ENCODE measurements at places on chromosomes 7 and 10.
A peak's percentile ranks its signal among the peaks of the same experiment; 100 is the strongest.

DNA sequence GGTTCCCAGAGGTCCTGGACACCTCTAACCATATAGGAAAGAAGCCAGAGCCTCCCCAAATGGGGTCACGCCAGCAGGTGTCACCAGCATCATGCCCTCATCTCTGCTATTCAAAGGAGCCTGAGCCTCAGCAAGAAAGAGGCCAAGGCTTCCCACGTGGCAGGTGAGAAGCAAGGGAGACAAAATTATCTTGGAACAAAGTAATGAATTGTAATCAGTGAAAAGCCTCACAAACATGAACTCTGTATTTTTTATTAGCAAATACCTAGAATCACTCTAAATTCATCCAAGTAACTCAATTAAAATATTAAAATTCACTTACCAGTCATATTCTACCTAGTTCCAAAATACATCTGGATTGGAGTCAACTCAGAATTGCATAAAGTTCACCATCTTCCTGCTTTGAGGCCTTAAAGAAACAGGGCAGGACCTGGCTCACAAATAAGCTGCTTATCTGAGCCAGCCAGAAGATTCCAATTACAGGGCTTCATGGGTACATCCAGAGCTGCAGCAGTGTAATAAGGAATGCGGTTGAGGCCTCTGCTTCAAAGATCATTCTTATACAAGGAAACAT lies 68.7 kb downstream of the SGMS1 start:
- DNase-seq = no peak

- DNase-seq = no peak
Measured at GRCh38 chr10:103465411-103466179, 6.9 kb upstream of the CALHM1 start.

- no peak for DNase-seq
Measured at GRCh38 chr10:96648297-96648696, 61.5 kb upstream of the TM9SF3 start.

DNA sequence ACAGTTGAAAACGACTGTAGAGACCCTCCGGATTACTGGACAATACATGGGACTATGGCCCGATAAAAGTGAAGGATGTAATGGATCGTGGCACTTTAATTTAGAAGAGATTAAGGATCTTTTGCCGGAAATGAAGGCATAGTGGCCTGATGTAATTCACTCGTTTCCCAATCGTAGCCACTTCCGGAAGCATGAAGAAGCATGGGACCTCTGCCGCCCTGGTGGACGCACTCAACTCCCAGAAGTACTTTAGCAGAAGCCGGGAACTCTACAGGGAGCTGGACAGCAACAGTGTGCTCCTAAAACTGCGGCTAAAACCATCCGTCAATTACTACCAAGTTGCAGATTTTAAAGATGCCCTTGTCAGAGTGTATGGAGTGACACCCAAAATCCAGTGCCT lies 59.6 kb upstream of the NUPR2 start:
- no peak for DNase-seq

GRCh38 chr7:112420236-112420861 lies 29.9 kb upstream of the IFRD1 start:
- peak; percentile 33 for DNase-seq

DNA sequence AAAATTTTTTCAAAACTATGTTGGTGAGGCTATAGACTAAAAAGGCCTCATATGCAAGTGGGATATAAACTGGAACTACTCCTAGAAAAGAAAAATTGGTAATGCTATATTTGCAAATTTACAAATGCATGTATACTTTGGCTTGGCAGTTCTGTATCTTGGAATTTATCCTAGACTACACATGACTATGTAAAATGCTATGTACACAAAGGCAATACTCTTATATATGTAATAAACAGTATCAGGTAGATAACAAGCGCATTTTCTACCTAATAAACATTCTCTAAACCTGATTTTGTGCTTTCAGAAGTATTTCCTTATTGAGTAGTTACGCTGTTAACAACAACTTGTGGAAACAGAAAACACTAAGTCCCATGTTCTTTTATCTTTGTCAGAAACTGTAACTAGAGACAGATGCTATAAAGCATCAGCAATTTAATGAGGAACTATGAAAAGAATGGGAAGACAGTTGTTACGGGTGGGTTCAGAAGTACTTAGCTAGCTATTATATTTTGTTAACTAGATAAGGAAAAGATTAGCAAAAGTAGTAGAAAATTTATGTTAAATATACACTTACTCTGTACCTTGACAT lies 107.8 kb downstream of the ARHGAP12 start:
- no peak for DNase-seq

GRCh38 chr10:61970182-61971002 lies 68.9 kb downstream of the ARID5B start:
- no peak for DNase-seq

DNA sequence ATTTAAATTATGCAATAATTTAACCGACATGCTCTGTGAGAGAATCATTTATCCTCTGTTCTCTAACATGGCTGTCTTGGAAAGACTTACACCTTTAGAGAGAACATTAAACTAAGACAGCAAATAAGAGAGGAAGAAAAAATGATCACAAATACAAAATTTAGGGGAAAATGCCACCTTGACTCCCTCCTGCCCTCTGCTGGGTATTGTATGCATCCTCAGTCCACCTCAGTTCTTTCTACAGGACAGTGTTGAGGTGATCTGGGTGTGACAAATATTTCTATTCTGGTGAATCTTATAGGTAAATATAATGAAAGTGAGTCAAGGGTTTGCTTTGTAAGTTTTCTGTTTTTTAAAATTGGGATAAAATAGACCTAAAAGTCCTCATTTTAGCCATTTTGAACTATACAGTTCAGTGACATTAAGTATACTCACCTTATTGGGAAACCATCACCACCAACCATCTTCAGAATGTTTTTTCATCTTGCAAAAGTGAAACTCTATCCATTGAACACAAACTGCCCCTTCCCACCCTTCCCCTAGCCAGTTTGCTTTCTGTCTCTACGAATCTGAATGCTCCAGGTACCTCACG lies 61.5 kb upstream of the ELMO1 start:
- DNase-seq = no peak

DNA sequence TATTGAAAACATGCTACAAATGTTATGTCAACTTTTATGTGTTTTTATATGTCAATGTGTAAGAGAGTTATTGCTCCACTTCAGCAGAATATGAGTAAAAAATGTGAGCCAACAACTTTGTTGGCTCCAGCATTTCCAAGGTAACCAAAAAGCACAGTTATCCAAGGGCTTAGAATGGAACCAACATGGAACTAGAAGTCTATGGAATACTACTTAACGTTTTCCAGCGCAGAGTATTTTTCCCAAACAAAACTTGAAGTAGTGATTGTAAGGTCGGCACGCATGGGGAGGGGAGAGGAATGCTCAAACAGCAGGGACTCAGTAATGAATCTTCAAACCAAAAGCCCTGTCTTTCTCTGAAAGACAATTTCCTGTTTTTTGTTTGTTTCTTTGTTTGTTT lies 45.0 kb upstream of the TSPAN13 start:
- DNase-seq = no peak

GRCh38 chr7:108609643-108610042 lies 40.0 kb downstream of the DNAJB9 start:
- no peak for DNase-seq

- peak; percentile 38 for DNase-seq
Measured at GRCh38 chr10:17088118-17088806, 41.3 kb downstream of the CUBN start.

GRCh38 chr10:111137587-111137986 lies 60.8 kb downstream of the ADRA2A start:
- no peak for DNase-seq

- DNase-seq = peak; percentile 4
Measured at GRCh38 chr7:83550100-83550499, 98.8 kb downstream of the SEMA3E start.

- DNase-seq = no peak
Measured at GRCh38 chr10:24176658-24177057, 32.3 kb upstream of the KIAA1217 start.

GRCh38 chr10:87531908-87532622 lies 27.4 kb downstream of the MINPP1 start:
- DNase-seq = no peak

DNA sequence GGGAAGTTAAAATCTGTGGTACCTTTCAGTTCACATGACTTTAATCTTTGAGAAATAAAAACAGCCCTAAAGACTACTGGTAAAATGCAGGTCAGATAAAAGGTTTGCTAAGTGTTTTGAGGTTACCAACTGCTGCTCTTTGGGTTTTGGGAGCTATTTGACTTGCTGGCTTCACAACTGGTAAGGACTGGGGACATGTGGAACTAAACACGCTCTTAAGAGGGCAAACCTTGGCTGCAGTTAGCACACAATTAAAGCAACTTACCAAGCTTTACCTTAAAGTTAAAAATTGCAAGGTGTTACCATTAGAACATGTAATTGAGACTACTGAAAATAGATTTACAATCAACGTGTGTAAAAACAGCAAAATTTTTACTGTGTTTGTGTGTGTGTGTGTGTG lies 220.2 kb downstream of the PHF14 start:
- DNase-seq = no peak

DNA sequence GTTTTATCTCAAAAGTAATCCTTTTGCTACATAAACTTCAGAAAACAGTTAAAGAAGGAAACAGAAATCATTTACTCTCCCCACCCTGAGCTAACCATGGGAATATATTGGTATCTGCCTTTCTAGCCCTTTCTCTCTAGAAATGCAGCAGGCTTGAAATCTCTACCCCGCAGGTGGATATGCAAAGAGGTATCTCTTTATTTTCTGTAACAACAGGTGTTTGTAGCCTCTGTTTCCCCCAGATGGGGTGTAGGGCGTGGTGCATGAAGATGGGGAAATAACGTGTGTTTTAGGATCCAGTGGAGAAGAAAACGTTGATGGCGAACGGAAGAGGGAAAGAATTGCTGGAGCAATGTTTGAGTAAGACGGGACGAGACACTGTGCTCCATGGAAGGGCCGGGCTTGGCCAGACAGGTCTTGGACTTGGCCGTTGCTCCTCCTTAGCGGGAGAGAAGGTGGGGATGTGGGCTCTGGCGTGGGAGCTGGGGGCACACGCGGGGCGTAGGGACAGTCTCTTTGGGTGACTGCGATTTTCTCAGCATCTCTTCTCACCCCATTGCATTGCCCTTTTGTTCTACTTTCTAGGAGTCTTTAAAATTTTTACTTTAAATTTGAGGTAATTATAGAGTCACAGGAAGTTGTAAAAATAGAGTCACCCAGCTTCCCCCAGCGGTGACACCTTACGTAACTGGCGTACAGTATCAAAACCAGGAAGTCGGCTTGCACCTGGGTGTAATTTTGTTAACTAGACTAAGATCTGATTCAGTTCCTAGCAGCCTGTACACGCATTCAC lies 82.9 kb downstream of the ELFN1 start:
- DNase-seq = no peak

- peak; percentile 28 for DNase-seq
Measured at GRCh38 chr7:29748286-29749099, 57.8 kb upstream of the WIPF3 start.

DNA sequence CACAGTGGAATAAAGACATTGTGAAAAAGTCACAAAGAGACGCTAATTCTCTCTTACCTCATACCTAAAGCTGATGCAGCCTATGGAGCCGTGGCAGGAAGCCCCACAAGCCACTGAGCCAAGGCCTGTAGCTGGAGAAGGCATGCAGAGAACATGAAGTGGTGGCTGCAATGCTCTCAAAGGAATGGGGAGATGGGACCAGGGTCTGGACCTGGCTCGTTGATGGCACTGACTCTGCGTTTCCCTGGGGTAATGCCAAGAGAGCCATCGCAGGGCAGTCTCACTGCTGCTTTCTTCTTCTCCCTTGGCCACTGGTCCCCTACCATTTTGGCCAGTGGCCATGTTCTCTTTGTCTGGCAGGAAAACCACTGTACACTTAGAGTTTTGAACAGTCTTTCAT lies 329.9 kb upstream of the ZMIZ1 start:
- DNase-seq = no peak

- no peak for DNase-seq
Measured at GRCh38 chr10:93126483-93127052, 52.9 kb downstream of the CYP26A1 start.

DNA sequence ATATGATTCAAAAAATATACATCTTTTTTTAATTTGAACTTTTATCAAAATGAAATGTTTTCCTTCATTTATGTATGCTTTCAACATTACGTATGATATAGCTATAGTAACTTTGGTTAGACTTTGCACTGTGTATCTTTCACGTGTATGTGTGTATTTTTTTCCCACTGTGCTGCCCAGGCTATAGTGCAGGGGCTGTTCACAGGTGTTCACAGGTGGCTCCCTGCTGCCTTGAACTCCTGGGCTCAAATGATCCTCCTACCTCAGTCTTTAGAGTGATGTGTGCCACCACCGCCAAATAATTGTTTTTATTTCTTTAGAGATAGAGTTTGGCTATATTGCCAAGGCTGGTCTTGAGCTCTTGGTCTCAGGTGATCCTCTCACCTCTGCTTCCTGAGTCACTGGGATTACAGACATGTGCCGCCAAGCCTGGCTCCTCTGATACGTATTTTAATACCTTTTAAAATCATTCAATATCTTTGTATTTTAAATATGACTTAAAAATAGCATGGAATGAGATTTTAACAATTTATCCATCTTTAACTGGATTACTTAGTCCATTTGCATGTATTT lies 29.0 kb downstream of the FANK1 start:
- no peak for DNase-seq

GRCh38 chr10:78566284-78567111 lies 502.3 kb upstream of the ZMIZ1 start:
- no peak for DNase-seq

DNA sequence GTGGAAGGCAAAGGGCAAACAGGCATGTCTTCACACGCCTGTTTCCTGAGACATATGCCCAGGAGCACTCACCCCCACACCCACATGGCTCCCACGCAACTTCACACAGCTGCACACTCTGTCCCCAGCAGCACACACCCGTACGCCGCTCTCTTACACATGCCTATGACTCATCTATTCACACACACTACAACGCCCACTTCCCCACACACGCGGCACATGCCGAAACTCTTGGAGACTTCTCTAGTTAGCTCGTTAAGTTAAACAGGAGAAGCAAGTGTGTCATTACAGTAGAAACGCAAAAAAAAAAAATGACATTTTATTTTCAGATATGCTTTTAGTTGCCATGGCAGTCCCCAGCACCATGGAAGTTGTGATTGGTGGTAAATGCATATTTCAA lies 6.7 kb downstream of the CALN1 start:
- peak; percentile 21 for DNase-seq

DNA sequence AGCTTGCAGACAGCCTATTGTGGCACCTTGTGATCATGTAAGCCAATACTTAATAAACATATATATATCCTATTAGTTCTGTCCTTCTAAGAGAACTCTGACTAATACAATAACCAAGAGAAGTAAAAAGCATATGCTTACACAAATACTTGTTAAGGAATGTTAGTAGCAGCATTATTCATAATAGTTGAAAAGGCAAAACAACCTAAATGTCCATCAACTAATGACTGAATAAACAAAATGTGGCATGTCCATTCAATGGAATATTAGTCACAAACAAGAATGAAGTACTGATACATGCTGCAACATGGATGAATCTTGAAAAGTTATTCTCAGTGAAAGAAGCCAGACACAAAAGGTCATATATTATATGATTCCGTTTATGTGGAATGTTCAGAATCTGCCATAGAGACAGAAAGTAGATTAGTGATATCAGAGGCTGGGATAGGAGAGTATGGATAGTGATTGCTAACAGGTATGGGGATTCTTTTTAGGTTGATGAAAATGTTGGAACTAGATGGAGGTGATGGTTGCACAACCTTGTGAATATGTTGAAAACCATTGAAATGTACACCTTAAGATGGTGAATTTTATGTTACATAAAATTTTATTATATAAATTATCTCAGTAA lies 112.5 kb upstream of the UNC5B start:
- peak; percentile 58 for DNase-seq
